ENCODE measurements at places on chromosomes 5 and 9.

- DNase-seq, result no peak
Measured at GRCh38 chr5:111063709-111064322, 7.7 kb upstream of the TSLP start.

- no peak for DNase-seq
Measured at GRCh38 chr5:147686421-147686820, 96.1 kb downstream of the JAKMIP2 start.

- DNase-seq, result no peak
Measured at GRCh38 chr5:38643616-38644015, 87.2 kb upstream of the LIFR start.

DNA sequence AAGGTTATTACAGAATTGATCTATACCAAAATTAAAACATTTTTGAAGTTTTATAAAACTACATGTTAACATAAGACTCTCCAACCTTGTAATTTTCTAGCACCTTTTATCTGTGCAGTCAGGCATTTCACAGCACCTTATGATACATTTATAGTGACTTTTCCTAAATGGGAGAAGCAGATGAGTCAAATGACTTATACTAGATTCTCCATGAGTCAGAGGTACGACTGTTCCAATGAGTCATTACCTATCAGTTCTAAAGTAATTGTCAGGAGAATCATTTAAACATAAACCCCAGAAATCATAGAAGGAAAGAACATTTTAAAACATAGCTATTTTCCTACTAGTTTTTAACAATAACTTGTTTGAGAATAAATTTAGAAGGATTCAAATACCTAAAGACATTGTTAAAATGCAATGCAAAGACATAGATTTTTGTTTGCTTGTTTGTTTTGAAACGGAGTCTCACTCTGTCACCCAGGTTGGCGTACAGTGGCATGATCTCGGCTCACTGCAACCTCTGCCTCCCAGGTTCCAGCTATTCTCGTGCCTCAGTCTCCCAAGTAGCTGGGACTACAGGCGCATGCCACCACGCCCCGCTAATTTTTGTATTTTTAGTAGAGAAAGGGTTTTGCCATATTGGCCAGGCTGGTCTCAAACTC lies 34.7 kb upstream of the DMXL1 start:
- no peak for DNase-seq

GRCh38 chr9:135976944-135977343 lies 15.8 kb upstream of the UBAC1 start:
- DNase-seq, result no peak
